ENCODE measurements at places on chromosomes 1 and 21.

DNA sequence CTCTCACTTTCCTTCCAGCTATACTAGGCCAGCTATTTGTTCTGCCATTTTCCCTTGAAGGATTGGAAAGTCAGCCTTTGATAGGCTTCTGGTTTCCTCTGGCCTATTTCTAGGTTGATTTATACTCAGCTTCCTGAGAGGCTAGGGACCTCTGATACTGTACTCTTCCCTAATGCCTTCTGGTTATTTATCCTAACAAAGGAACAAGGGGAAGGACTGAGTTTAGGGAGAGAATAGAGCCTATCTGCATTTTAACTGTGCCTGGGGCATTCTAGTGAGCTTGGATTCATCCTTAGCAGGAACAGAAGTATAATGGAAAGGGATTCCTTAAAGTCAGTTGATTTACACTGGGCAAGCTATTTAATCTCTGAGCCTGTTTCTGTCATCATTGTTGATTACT, 11.8 kb upstream of the TMEM39B start:
- DNase-seq: no peak

- no peak for DNase-seq
Measured at GRCh38 chr21:45713613-45714012, 70.1 kb downstream of the PCBP3 start.

DNA sequence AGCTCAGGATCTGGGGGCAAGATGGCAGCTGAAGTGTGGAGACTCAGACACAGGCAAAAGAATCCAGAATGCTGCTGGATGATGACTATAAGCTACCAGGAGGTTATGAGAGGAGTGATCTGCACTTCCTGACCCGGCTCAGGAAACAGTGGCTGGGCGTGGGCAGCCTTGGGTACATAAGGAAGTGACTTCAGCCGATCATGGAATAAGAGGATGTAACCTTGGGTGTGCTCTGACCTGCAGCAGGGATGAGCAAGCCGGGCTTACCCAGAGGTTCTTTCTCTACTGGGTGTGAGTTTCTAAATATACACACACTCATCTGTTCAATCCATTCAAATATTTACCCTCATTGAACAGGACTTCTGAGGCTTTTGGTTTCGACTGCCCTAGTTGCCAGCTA, 62.7 kb downstream of the CD34 start:
- DNase-seq: no peak

GRCh38 chr1:29397981-29398380, 161.7 kb downstream of the PTPRU start:
- no peak for DNase-seq

GRCh38 chr1:217139513-217139912, 416.3 kb upstream of the ESRRG start:
- no peak for DNase-seq

GRCh38 chr1:115237507-115237906, 100.5 kb downstream of the NGF start:
- DNase-seq: no peak

GRCh38 chr1:39898648-39899603, 2.8 kb downstream of the MYCL start:
- DNase-seq: no peak

- no peak for DNase-seq
Measured at GRCh38 chr1:48740621-48741020, 36.1 kb downstream of the BEND5 start.

- DNase-seq: no peak
Measured at GRCh38 chr1:90400131-90400530, 317.0 kb downstream of the BARHL2 start.

GRCh38 chr21:31204801-31205200, 139.3 kb downstream of the TIAM1 start:
- no peak for DNase-seq

- DNase-seq: no peak
Measured at GRCh38 chr1:45329445-45329844, 2.8 kb downstream of the HPDL start.

DNA sequence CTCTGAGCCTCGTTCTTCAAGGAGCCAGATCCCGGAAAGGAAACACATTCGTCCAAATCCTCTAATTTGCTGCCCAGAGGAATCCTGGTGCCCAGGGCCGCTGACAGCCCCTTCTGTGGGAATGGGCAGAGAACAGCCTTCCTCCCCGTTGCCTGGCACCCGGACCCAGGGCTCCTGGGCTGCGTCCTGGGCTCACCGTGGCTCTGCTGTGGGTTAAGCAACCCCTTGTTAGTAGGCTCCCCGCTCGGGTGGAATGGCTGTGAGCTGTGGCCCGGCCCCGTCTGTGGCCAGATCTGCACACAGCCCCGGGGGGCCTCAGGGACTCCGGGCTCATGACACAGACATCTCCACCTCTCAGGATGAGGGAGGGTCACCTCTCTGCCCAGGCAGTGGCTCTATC, 122.9 kb upstream of the ARHGEF16 start:
- no peak for DNase-seq

DNA sequence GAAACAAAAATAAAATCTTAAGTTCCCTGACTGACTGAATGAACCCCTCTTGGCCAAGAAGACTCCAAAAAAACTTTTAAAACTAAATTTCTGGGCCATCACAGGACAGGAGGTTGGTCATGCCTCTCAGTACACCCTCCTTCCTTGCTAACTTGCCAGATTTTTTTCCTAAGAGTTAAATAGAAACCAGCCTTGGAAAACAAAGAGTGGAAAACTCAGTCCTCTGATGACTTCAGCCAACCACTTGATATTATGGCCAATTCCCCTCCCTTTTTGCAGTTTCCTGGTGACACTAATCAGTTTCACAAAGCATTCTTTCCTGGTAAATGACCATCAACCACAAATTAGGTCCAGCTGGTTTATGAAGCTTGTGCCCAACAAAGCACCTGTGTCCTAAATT, 134.8 kb downstream of the ZNF648 start:
- no peak for DNase-seq

DNA sequence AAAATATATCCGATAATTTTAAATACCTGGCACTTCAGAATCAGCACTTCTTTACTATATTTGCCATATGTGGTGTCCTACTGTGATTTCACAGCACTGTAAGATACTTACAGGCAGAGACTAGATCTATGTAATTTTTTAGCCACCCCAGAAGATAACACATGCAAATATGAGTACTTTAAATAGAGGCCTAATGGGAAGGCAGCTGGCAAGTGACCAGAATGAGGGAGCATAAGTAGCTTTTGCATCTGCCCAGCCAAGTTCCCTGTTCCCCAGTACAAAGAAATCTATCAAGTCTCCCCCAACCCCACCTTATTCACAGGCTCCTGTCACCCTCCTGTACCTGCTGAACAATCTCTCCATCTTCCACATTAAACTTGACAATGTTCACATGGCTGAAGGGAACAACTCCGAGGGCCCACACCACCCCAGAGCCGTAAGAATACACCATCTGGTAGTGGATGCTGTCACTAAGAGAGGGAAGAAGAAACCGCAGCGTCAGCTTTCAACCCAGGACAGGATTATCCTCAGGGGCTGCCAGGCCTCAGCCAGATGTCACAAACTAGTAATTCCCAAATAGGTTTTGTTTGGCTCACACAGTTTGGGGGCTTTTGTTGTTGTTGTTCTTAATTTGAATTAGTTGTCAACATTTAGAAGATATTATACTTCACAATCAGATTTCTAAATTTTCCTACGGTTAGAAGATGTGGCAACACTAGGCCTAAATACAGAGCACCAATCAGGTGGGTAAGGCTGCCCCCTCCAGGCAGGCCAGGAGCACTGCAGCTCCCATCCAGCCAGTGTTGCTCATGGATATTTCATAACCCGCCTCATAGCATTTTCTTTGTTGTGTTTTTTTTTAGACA, 10.4 kb downstream of the EMC1 start:
- DNase-seq: no peak

GRCh38 chr1:10514490-10515235, 39.9 kb downstream of the PEX14 start:
- DNase-seq: no peak

DNA sequence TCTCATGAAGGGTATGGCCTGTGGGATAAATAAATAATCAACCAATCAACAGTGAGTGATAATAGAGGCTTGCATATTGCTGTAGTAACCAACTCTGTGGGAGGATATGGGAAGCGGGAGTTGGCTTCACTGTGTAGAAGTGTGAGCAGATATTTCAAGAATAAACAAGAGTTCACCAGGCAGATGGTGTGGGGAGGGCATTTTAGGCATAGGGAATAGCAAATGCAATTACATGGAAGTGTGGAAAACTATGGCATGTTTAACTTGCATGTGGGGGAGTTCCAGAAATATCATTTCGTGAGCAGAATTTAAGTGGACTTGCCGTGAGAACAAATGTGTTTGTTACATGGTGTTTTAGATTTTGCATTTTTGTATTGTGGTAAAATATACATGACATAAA, 95.2 kb downstream of the SPATA46 start:
- DNase-seq: no peak

DNA sequence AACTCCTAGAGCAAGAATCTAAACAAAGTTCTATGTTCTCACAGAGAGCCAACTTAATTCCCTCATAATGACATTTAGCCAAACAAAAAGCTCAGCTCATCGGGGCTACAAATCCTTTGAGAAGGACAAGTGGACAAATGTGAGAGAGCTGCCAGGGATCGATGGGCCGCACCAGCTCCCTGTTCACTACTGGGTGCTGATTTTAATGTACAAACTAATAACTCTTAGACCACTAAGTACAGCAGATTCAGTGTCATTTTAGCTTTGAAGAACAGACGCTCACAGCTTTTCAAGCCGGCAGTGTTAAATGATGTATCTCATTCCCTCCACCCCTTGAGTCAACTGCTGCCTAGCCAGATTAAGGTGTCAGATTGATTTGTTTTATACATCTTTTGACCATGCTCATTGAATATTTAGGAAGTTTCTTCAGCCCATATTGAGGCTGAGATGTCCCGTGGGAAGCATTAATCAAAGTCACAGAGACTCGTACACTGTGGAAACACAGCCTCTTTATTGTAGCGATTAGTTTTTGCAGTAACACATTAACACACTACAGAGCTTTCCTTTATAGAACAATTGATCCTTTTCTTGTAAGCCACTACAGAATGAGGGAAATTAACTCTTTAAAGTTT, 21.1 kb downstream of the PROX1 start:
- DNase-seq: no peak

- DNase-seq: no peak
Measured at GRCh38 chr1:173122344-173122935, 71.7 kb upstream of the TNFSF18 start.

GRCh38 chr21:35509001-35509704, 460.1 kb upstream of the RUNX1 start:
- no peak for DNase-seq

DNA sequence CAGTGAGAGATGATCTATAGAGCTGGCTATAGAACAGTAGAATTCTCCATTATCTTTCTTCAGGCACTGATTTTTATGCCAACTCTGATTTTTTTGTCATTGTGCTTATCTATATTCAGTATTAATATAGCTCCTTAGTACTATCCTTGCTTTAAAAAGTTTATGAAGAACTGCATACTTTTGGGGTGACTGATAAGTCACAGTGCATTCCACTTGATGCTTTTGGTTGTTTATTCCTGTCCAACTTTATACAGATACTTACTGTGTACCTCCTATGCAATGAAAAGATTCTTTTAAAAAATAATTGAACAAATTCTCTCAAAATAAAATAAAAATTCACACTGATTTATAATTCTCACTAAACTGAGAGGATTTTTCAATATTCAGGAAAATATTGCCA, 71.6 kb downstream of the COL24A1 start:
- no peak for DNase-seq

DNA sequence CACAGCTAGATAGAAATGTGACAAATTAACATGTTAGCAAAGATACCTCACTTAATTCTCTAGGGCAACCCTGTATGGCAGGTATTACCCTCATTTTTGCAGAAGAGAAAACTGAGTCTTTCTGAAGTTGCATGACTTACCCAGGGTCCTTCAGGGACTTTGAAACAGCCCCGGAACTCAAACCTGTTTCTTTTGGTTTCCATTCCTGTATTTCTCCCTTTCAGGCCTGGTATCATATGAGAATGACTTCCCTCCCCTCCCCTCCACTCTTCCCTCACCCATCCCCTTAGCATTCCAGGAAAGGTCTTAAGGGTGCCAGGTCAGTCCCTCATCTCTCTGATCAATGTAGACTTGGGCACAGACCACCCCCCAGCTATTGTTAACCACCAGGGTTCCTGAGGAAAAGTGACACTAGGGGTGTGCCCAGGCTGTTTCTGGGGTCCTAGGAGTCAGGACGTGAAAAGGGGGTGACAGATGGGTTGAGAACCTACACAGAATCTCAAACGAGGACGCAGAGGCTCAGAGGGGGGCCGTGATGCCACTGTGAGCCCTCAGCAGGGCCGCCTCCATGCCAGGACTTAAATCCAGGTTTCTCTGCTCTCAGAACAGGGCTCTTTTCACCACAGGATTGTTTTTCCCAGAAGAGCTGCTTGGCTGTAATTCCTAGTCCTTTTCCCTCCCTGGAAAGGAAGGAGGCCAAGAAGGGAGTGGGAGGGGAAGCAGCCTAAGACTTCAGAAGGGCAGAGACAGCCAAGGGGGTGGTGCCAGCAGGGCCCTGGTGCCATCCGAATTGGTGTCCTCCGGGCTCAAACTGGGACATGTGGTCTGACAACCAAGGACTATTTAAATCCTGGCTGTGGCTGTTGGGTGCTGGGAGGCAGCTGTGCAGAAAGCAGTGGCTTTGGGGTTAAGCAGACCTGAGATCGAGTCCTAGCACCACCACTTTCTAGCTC, 2.1 kb upstream of the WASF2 start:
- no peak for DNase-seq

- DNase-seq: no peak
Measured at GRCh38 chr1:59310549-59311250, 13.8 kb downstream of the FGGY start.
